NCI-H526 treated with DMSO at 0.1 percent for 48 hours (cell line): ENCODE measurements at places on chromosomes 11 and 22.

DNA sequence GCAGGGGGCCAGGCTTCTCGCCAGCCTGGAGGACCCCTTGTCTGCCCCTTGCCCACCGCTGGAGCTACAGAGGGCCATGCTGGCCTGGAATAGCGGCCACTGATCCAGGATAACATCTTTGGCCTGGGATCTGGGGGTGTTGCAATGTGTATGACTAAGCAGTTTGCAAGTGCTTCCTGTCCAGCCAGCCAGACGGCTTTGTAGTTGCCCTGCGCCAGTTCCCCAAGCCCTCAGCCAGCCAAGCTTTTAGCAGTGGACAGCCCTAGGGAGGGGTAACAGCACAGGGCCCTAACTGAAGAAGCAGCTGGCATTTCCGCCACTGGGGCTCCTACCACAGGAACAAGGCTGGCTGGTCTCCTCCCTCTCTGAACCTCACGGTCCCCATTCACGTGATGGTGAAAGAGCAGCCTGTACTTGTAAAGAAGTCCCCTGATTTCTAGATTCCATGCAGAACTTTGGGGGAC is 32.1 kb downstream of the UQCR10 start:
- DNase-seq, result no peak

GRCh38 chr22:50739279-50739691 is 1.3 kb downstream of the ACR start:
- DNase-seq, result no peak

- no peak for DNase-seq
These were observed 10.5 kb downstream of the PICALM start for GRCh38 chr11:86058360-86058759.

- no peak for DNase-seq
These were observed 6.4 kb upstream of the CCDC86 start for GRCh38 chr11:60835534-60835846.

DNA sequence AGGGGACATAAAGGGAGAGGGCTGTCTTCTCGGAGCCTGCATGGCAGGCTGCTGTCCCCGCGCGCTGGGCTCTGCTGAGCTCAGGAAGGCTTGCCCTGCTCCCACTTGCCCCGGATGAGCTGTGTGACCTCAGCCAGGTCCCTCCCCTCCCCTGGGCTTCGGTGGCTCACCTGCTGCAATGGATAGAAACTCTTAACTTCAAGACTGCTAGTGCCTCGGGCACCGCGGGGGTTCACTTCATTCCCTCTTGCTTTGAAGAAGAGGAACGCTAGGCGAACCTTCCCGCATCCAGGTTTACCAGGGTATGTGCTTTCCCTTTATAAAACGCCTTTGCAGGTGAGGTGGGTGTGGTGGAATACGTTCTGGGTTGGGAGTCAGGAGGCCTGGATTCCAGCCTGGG is 115.0 kb downstream of the PHF21B start:
- no peak for DNase-seq

DNA sequence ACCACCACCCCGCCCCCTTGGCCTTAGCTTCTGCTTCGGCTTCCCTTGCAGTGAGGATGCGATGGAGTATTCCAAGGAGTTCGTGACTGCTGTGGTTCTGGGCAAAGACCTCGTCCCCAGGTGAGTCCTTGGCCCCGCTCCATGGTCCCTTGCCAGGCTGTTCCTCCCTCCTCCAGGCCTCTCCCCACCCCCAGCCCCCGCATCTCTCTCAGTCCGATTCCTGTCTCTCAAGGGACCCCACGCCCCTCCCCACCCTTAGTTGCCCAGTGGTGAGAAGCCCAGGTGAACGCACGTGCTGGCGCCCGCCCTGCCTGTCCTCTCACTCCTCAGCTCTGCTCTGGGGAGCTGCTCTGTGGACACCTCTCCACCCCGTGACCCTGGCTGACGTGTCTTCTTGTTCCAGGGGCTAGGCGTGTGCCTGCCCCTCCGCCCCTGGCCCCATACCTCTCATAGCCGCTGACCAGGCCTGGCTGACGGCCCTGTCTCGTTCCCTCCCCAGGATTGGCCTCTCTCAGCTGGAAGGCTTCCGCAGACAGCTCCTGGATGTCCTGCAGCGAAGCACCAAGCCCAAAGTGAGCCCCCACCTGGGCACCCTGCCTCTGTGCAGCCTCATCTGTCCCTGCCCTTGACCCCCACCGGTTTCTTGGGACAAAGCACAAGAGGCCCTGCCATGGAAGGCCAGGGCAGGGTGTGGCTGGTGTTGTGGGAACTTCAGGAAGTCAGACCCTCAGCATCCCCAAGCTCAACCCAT is 14.6 kb upstream of the MYRF start:
- DNase-seq, result no peak

GRCh38 chr11:3123761-3124733 is 41.1 kb downstream of the OSBPL5 start:
- DNase-seq, result no peak

DNA sequence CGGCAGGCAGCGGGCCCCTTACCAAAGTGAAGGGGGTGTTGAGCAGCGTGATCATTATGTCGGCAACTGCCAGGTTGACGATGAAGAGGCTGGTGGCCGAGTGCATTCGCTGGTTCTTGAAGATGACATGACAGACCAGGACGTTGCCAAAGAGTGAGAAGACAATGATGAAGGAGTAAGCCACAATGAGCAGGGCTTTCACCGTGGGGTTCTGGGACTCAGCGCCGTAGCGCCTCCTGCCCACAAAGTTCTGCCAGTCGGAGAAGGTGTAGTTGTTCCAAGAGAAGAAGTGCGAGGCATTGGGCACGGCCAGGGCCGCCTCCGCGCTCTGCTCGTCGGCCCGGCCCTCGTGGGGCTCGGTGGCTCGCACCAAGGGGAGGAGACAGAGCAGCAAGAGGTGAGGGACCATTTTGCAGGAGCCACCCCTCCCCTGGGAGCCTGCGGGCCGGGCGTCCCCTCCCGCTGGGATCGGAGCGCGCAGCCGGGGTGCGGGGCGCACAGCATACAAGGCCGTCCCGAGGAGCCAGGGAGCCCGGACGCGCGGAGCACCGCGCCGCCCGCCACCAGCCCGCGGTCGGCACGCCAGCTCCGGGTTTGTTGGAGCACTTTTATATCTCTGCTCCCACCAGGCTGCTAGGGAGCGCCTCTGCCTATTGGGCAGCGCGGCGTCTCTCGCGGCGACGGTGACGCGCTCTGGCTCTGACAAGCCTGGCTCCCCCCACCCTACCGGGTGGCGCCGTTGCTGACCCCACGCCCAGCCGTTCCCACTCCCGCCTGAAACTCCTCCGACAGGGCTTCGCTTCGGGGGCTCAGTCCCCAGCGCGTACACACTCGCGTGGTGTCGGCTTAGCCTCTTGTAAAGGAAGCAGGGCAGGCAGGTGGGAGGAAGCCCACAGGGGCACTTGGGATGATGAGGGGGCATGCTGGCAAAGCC is at the start of gene GPR83:
Gene GPR83, minus strand, starts transcription at position 581 of the 934 bp plus-strand sequence. Its CDS starts 172 bp downstream, at position 409.
- peak; percentile 19 for DNase-seq

- no peak for DNase-seq
These were observed 124.7 kb downstream of the ME3 start for GRCh38 chr11:86547727-86548126.

DNA sequence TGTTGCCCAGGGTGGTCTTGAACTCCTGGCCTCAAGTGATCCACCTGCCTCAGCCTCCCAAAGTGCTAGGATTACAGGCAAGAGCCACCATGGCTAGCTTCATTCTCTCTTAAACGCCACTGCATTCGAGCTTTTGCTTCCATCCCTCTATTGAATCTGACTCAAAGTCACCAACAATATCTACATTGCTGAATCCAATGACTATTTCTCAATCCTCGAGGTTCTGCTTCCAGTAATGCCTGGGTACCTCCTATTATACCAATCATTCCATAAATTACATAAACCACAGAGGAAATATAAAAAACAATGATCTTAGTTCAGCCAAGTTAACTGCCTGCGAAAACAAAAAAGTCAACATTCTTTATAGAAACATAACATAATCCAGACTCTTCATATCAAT is 11.9 kb upstream of the NXF1 start:
- no peak for DNase-seq
